ENCODE measurements at places on chromosomes 3 and 15. TPM values are rescaled to one million over a fixed set of nuclear protein-coding genes. Genes with fewer than 3 reads are reported as not detected.

GRCh38 chr3:129305592-129306091 is 27.0 kb downstream of the HMCES start:
- DNase-seq: peak; percentile 76
- no peaks in the 10 kb centered on the region for H3K4me1 ChIP-seq
- peak overlapping the region; percentile 4 for H3K4me3 ChIP-seq

DNA sequence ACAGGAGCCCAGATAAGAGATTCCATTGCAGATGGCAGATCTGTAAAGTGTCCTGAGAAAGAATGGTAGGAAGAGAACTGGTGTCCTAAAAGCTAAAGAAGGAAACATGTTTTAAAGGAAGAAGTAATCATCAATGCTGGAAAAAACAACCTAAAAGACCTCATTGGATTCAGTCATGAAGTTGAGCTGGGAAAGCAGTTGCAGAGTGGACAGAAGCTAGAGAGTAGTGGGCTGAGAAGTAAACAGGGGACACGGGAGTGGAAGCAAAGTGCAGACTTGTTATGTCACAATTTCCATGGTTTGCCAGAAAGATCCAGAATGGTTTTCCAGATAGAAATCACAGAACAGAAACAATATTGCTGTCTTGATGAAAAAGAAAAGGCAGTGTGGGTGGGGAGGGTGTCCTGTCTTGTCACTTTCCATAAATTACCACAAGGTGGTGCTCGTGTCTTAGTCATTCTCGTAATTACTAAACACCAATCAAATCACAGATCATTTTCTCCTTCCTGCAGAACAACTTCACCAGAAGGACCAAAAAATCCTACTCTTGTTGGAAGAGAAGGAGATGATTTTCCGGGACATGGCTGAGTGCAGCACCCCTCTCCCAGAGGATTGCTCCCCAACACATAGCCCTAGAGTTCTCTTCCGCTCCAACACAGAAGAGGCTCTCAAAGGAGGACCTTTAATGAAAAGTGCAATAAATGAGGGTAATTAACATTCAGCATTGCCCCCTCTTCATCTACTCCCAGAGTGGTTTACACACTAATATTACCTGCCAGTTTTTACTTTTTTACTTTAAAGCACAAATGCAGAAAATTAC is 64.5 kb downstream of the KLHL25 start:
- H3K27ac ChIP-seq: peak overlapping the region; percentile 13
- H3K4me1 ChIP-seq: peaks cover 33% of the 10 kb centered on the region
- H3K36me3 ChIP-seq: peaks cover 73% of the 10 kb centered on the region
- DNase-seq: no peak
- no peaks in the 10 kb centered on the region for H3K27me3 ChIP-seq

DNA sequence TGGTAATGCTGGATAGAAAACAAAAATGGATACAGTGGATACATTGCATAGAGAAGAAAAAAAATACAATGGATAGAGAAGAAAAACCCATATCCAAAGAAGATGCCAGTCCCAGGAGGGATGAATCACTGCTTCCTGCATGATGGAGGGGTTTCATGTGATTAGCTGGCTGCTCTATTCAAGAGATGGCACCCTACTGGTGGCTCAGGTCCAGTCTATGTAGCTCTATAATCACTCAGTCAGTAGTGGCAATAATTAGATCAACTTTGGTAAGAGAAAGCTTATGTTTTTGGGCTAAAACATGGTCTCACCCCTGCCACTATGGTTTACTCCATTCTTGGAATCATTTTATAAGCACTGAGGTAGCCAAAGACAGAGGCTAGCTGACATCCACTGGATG is 33.7 kb upstream of the NOX5 start:
- no peaks in the 10 kb centered on the region for H3K4me1 ChIP-seq
- H3K27ac ChIP-seq: no peak overlapping the region
- DNase-seq: no peak
- H3K36me3 ChIP-seq: no peaks in the 10 kb centered on the region

DNA sequence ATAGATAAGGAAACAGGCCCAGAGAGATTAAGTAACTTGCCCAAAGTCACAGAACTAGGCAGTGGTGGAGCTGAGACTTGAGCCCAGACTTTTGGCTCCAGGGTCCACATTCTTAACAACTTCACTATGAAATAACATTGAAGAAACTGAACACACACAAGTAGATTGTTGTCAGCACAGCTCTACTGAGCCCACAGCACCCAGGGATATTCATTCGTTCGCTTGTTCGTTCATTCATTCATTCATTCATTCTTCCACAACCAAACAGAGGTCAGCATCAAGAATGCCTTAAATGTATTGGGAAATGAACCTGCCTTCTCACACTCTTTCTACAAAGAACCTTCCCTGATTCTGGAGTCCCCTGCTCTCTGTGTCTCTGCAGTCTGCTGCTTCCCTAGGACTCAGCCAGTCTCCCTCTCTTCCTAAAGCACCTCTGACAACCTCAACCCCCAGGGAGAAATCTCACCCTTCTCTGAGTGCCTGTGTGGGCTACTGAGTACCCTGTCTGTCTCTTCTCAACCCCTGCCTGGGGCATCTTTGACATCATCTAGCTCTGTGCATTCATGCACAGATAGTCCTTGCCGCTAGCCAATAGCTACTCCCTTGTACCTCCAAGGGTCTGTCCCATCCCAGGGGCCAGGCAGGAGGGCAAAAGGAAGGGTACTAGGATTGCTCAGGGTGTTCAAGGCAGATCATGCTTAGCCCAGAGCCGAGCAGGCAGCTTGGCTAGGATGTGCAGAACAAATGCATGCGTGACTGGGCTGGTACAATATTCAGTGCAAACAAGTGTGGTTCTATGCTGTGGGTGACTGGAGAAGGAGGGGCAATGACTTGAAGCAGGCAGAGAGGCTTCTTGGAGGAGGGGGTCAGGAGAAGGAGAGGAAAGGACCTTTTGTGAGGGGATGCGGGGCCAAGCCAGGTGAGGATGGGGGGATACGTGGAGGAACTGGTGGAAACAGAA is 3.4 kb downstream of the LINGO1 start:
- no peak overlapping the region for H3K4me3 ChIP-seq
- H3K27me3 ChIP-seq: peaks cover 45% of the 10 kb centered on the region
- DNase-seq: no peak
- no peaks in the 10 kb centered on the region for H3K36me3 ChIP-seq
- no peak overlapping the region for H3K27ac ChIP-seq

- no peak overlapping the region for H3K4me3 ChIP-seq
- DNase-seq: no peak
- H3K27me3 ChIP-seq: no peaks in the 10 kb centered on the region
- H3K27ac ChIP-seq: no peak overlapping the region
- H3K36me3 ChIP-seq: no peaks in the 10 kb centered on the region
- no peaks in the 10 kb centered on the region for H3K4me1 ChIP-seq
Measured at GRCh38 chr15:92074646-92075045, 221.1 kb downstream of the SLCO3A1 start.

DNA sequence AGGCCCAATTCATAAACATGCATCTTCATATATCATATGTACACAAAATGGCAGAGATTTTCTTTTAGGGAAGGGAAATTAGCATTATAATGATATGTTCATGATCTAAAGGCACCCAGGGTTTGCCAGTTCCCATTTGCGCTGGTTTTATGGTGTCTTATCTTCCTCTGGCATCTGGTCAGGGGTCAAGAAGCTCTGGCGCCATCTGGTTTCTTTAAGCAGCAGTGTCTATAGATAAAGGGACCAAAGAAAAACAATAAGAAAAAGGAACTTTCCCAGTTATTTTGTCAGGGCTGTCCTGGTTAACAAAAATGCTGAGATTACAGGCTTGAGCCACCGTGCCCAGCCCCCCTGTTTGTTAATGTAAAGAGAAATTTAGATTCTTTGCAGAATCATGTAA is 3.3 kb upstream of the DCP1A start:
- no peaks in the 10 kb centered on the region for H3K36me3 ChIP-seq
- peak; percentile 59 for DNase-seq
- no peaks in the 10 kb centered on the region for H3K27me3 ChIP-seq
- peaks cover 5% of the 10 kb centered on the region for H3K4me1 ChIP-seq
- no peak overlapping the region for H3K4me3 ChIP-seq
- peak overlapping the region; percentile 33 for H3K27ac ChIP-seq

- no peaks in the 10 kb centered on the region for H3K36me3 ChIP-seq
- DNase-seq: no peak
- H3K4me3 ChIP-seq: no peak overlapping the region
Measured at GRCh38 chr15:50140098-50140497, 21.1 kb upstream of the ATP8B4 start.

- H3K36me3 ChIP-seq: no peaks in the 10 kb centered on the region
- no peak overlapping the region for H3K27ac ChIP-seq
- DNase-seq: no peak
- H3K4me1 ChIP-seq: peaks cover 7% of the 10 kb centered on the region
Measured at GRCh38 chr3:19739504-19739903, 194.5 kb downstream of the EFHB start.

DNA sequence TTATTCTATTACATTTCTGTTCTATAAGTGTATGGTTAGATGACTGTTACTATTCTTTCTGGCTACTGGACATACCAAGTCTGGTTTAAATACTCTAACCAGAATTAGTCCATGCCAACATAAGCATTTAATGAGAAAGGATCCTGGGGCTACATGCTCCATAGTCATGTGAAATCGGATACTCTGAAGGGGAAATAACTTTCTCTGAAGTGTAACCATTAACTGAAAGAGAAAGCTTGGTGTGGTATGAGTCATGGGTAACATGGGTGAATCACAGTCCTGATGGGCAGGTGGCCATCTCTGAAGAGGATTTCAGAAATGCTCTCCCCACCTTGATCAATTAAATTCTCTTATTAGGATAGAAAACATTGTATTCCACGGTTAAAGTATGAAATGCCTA is 69.4 kb downstream of the FHIT start:
- H3K27me3 ChIP-seq: no peaks in the 10 kb centered on the region
- H3K27ac ChIP-seq: no peak overlapping the region
- no peak for DNase-seq

DNA sequence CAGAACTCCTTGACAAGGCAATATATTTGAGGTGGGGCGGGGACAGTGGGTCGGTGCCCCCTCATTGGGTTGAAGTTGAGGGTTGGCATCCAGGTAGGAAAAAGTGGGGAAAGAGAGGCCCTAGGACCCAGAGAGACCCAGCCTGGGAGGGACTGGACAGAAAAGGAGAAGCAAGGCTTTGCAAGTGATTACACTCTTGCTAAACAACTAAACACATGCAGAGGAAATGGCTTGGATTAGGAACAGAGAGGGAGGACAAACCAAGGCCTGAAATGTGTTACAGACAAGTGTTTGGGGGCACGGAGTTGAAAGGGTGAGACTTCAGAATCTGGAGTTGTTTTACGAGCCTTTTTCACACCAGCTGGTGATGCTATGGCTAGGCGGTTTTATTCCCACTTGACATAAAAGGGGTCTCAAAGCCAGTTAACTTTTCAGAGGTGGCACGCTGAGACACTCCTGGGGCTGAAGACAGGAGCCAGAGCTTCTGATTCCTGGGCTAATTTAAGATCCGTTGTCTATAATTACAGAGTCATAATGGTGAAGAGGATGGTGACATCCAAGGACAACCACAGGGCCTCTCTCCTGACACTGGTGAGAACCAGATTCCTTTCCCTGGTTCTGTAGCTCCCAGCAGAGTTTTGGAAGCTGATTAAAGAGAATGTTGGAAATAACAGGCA is 7.7 kb upstream of the KCTD6 start:
- DNase-seq: no peak
- H3K27ac ChIP-seq: no peak overlapping the region
- no peak overlapping the region for H3K4me3 ChIP-seq
- H3K36me3 ChIP-seq: no peaks in the 10 kb centered on the region

DNA sequence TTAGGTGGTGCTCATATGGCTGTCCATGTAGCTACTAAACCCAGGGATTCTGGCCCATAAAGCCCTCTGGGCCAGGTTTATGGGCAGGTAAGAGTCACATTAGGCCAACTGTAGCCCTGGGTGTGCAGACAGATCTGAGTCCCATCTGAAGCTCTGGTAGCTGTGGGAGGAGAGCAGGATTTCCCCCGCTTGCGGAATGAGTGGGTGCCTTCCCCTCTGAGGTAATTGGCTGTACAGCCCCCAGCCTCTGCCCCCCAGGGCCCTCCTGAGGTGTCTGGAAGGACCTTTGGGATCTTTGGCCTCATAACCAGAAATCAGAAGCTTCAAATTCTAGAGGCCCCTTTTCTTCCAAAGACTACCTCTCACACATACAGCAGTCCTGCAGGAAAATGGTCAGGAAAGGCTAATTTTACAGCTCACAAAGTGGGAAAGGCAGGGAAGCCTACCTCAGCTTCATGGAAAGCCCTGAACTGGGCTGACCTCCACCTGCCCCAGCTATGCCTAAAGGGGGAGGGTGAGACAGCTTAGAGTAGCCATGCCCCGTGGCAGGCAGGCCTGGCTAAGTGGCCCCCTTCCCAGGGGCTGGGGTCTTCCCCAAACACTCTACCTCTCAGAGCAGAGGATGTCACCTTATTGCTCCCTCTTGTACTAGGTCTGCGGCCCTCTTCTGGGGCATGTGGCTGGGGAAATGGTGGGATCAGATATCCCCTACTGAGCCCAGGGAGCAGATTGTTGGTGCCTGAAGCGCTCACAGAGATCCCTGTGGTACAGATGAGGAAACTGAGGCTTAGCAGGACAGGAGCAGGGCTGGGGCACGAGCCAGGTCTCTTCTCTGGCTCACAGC is 16.8 kb downstream of the HEMK1 start:
- no peak overlapping the region for H3K4me3 ChIP-seq
- no peak overlapping the region for H3K27ac ChIP-seq
- no peak for DNase-seq
- no peaks in the 10 kb centered on the region for H3K27me3 ChIP-seq

DNA sequence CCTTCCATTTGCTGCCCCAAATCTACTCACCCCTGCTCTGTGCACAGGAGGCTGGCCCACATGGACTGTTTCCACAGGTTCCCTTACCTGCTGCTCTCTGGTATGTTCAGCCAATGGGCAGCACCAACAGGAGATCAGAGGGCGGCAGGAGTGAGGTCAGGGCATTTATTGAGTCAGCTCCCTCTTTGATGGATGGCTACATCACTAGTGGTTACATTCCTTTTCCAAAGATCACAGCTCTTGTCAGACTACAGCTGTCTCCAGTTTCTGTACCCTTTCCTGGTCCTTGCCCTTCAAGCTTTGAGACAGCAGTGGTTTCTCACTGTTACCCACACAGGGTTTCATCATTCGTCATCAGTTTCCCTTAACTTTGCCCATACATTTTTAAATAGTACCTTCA is 325.1 kb downstream of the SUCLG2 start:
- no peak overlapping the region for H3K4me3 ChIP-seq
- no peaks in the 10 kb centered on the region for H3K4me1 ChIP-seq
- no peak for DNase-seq
- no peak overlapping the region for H3K27ac ChIP-seq

- peaks cover 4% of the 10 kb centered on the region for H3K4me1 ChIP-seq
- no peak overlapping the region for H3K4me3 ChIP-seq
- H3K27ac ChIP-seq: no peak overlapping the region
- H3K27me3 ChIP-seq: no peaks in the 10 kb centered on the region
- no peaks in the 10 kb centered on the region for H3K36me3 ChIP-seq
- no peak for DNase-seq
Measured at GRCh38 chr3:142267269-142267668, 41.9 kb upstream of the GK5 start.

GRCh38 chr3:23238578-23238977 is 35.5 kb downstream of the UBE2E2 start:
- H3K27ac ChIP-seq: no peak overlapping the region
- no peak overlapping the region for H3K4me3 ChIP-seq
- no peaks in the 10 kb centered on the region for H3K36me3 ChIP-seq
- H3K4me1 ChIP-seq: no peaks in the 10 kb centered on the region
- no peak for DNase-seq

The CTSH gene
- 26.2 TPM for total RNA-seq

The DPPA4 gene
- total RNA-seq: not detected

The ZBBX gene
- not detected for total RNA-seq

The EPHB3 gene
- 7.1 TPM for total RNA-seq

The SERINC4 gene
- not detected for total RNA-seq

The FHIT gene
- 8.9 TPM for total RNA-seq

Data from transverse colon (tissue), 4 donors.